ENCODE measurements at places on chromosomes 1 and 21.

GRCh38 chr1:44405031-44405797 lies at the start of gene RNF220:
Gene RNF220 (plus strand): TSS chr1:44405255.
- peak; percentile 34 for DNase-seq

DNA sequence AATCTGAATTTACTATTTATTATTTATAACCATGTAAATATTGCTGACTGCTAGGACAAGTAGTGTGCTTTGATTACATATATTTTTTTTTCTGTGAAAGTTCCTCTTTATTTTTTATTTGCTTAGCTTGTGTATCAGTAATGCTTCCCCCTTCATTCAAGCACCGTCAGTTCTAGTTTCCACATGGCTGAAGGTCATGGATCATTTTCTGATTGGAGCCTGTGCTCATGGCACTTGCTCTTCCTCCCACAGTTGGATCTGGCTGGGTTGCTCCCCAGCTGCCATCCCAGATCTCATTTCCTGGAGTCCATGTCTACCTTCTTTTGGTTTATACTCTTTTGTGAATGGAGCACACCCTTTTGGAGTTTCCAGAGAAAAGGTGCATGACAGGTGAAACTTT lies 57.0 kb upstream of the IGSF5 start:
- DNase-seq, result no peak

GRCh38 chr1:181222972-181223505 lies 134.5 kb downstream of the IER5 start:
- DNase-seq, result no peak

DNA sequence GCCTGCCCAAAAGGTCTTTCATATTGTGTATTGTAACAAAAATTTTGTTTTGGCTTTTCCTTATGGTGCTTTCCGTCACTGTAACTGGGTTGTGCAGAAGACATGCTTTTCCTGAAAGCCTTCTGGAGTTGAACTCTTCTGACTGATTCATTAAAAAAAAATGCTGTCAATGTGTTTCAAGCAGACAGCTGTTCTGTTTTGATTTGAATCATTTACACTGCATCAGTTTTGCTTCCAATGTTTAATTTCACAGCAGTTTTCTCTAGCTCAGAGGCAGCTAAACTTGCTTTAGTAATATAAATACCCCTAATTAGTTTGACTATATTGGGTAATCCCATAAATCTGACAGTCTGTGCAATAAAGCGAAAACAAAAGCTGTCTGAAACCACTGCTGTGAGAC lies 7.9 kb downstream of the UTP11 start:
- DNase-seq, result no peak

- DNase-seq, result no peak
Observed at GRCh38 chr1:55626326-55626725, 411.2 kb upstream of the USP24 start.

GRCh38 chr1:204941421-204942338 lies 71.0 kb downstream of the NFASC start:
- no peak for DNase-seq

DNA sequence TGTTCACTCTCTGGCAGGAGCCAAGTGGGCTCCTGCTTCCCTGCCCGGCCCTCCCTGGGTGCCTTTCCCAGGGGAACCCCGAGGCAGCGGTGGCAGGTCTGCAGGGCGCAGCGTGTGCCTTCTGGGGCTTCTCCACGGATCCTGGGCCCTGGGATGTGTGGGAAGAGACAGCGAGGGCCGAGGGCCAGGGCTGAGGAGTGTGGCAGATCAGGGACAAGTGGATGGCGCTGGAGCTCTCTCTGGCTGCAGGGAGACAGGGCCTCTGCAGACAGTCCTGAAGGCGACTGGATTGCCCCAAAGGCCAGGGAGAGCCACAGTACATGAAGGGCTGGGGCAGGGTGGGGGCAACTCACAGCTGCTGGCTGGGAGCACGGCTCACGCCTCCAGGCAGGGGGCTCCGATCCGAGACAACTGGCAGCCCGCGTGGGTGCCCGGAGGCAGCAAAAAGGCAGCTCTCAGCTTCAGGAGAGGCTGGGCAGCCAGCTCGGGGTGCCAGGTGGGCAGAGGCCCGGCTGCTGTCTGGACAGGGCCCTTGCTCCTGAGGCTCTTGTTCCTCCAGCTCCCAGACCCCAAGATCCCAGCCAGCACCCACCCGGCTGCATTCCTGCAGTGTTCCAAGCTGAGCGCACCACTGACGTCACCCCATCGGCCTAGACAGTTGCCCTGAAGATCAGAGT lies 16.0 kb downstream of the MORN1 start:
- DNase-seq, result no peak

GRCh38 chr21:42276076-42276475 lies 39.1 kb downstream of the TFF3 start:
- DNase-seq, result no peak

DNA sequence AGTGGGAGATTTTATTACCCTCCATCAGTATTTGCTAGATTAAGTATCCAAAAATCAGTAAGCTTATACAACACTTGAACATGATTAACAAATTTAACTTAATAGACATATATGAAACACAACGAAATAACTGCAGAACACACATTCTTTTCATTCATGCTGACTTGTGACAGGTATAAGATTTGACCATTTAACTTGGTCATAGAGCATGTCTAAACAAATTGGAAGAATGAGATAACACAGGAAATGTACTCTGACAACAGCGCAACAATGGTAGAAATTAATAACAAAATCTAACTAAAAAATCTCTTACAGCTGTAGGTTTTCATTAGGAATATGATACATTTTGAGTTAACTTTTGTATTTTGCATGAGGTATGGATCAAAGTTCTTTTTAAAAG lies 62.4 kb upstream of the TTLL7 start:
- no peak for DNase-seq

GRCh38 chr21:41650526-41651145 lies 116.2 kb downstream of the RIPK4 start:
- no peak for DNase-seq

DNA sequence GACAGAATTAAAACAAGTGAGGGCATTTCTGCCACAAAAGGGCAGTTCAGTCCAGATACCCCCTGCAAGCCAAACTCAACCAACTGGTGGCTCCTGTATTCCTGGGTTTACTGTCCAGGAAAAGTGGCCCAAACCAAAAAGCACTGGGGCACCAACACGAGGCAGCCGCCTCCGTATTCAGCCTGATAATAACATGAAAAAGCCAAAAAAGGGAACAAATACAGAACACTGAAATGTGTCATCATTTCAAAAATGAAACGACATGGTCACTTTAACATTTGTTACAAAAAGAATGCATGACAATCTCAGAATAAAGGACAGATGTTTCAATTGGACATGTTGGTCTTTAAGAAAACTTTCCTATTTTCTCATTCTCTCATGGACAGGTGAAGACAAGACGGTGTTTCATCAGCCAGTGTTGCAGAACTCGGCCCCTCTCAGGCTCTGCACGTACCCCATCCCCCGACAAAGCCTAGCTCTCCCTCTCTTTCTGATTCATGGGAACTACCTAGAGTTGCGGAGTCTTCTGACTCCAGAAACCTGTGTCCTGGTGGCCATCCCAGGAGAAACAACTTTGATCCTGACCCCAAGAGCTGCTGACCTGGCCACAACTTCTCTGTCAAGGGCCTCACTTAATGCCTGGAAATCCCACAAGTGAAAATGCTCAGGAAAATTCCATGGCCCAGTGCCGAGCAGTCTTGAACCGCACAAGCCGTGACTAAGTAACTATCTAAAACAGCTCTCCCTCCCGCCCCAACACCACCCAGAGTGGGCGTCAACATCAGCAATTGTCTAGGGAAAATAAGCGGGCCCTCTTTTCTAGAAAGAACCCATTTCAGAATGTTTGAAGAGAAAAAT lies 27.1 kb downstream of the ZBTB17 start:
- peak; percentile 10 for DNase-seq

GRCh38 chr1:28172713-28173150 lies 3.8 kb downstream of the PTAFR start:
- no peak for DNase-seq

- DNase-seq, result no peak
Observed at GRCh38 chr1:247430434-247430833, 14.5 kb downstream of the NLRP3 start.

DNA sequence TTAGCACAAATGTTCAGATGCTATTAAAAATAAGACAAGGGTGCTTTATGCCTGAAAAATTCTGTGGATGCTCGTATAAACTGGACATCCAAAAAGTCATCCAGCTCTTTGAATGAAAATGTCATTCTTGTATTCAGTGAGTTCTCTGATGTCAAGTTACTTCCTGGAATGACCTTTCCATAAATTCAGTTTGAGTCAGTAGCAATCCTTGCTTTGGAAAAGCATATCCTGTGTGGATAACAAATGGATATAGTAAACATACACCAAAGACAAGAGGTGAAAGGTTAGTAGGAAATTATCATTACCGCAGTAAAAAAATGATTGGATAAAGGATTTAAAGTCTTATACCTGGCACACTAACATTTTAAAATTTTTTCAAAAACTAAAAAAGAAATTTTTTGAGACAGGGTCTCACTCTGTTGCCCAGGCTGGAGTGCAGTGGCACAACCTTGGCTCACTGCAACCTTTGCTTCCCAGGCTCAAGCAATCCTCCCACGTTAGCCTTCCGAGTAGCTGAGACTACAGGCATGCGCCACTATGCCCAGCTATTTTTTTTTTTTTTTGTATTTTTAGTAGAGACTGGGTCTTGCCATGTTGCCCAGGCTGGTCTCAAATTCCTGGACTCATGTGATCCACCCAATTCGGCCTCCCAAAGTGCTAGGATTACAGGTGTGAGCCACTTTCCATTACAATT lies 10.8 kb upstream of the LAMC1 start:
- no peak for DNase-seq

- peak; percentile 41 for DNase-seq
Observed at GRCh38 chr1:37752583-37753471, 12.1 kb downstream of the EPHA10 start.

GRCh38 chr1:12179676-12180075 lies 12.9 kb downstream of the TNFRSF1B start:
- DNase-seq, result no peak

GRCh38 chr1:214377886-214378285 lies 96.9 kb downstream of the SMYD2 start:
- no peak for DNase-seq

DNA sequence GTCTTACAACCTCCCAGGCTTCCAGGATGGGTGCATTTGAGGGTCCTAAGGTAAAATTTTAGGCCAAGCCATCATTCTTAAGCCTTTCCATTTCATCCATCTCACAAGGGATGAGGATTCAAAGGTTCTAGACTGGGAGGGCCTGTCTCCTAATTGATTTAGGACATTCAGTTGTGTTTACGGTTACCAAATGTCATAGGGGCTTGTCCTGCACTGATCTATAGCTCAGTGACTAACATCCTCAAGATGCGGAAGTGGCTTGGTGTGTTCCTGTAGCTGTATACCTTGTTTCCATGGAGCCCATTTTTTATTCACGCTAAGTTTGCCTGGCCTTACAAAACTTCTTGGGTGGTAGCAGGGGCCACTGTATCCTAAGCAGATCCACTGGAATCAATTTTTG lies 52.8 kb downstream of the DUSP10 start:
- no peak for DNase-seq

- no peak for DNase-seq
Observed at GRCh38 chr1:219401724-219402625, 210.9 kb downstream of the ZC3H11B start.

DNA sequence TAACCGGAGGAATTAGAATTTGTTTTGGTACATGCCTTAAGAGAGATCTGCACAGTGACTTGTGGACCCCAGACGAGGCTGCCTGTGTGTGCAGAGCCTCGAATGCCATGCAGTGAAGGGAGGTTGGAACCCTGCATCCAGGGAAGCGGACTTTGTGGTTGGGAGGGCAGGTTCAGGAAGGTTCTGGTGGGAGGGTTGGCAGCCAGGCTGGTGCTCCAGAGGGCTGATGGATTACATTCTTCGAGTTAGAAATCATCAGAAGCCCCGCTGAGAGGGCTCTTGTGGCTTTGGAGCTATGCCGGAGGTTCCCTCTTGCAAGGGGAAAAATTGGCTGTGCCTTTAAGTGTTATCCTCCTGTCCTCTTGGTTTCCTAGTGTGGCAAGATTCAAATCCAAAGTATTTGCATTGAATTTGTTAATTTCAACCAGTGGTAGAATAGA lies 21.1 kb downstream of the ROR1 start:
- DNase-seq, result peak; percentile 83

GRCh38 chr1:76496871-76497270 lies 370.4 kb upstream of the ST6GALNAC5 start:
- no peak for DNase-seq

DNA sequence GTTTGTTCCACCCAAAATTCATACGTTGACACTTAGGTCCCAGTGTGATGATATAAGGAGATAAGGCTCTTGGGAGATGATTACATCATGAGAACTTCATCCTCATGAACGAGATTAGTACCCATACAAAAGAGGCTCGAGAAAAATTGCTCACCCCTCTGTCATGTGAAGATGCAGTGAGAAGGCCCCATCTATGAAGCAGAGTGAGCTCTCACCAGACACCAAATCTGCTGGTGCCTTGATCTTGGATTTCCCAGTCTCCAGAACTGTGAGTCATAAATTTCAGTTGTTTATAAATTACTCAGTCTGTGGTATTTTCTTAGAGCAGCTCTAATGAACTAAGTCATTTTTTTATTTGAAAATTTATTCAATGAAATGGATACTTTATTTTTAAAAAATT lies 42.6 kb upstream of the USP25 start:
- DNase-seq, result no peak

GRCh38 chr1:18352636-18353265 lies 128.0 kb upstream of the KLHDC7A start:
- no peak for DNase-seq

DNA sequence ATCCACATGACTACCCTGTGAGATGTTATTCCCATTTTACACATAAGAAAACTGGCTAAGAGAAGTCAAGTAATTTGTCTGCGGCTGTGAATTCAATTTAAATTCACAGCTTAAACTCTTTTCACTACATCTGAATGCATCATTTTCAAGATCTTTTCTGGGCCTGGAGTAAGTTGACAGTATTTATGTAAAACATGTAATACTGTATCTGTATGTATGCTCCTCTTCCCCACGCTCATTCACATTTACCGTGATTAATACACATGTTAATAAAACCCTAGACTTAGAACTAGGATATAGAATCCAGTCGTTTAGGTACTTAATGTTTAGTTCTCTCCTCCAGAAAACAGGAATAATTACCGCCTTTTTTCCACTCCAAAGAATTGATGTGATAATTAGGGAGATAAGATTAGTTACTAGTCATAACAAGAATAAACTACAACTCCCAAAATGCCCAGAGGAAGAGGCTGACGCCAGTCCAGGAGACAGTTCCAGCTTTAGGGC lies 442 bp upstream of the PPP1R12B start:
- no peak for DNase-seq

DNA sequence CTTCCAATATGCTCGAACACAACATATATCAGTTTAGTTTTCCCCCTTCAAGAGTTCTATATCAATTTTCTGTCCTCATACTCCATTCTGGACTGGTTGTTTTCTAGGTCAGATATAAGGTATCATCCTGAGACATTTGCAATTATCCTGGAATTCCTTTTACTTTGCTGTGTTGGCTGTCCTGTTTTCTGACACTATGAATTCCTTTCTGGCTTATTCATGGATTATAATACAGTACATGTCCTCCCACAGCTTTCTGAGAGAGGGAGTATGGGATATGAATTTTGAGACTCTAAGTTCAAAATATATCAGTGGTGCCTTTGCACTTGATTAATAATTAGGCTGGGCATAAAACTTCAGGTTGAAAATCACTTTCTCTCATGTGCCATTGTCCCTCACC lies 11.9 kb downstream of the PHTF1 start:
- no peak for DNase-seq

- no peak for DNase-seq
Observed at GRCh38 chr1:240462766-240463395, 149.1 kb downstream of the GREM2 start.

- no peak for DNase-seq
Observed at GRCh38 chr1:13751985-13752384, 52.0 kb downstream of the PRDM2 start.

Measured in DMS79 (cell line).